Psoas muscle (tissue), 8 donors: ENCODE measurements at places on chromosomes 13 and 19. TPM values are rescaled to one million over a fixed set of nuclear protein-coding genes. Genes with fewer than 3 reads are reported as not detected.

GRCh38 chr19:54209811-54210494 lies 9.3 kb downstream of the RPS9 start:
- DNase-seq = peak; percentile 90

- peak; percentile 66 for DNase-seq
These were observed 7.1 kb upstream of the PDE4C start for GRCh38 chr19:18233224-18233825.

GRCh38 chr13:45681113-45681512 lies 21.0 kb upstream of the CBY2 start:
- no peak for DNase-seq

Gene NLRP7
- total RNA-seq = not detected
